ENCODE measurements at places on chromosomes 3 and 15. TPM values are rescaled to one million over a fixed set of nuclear protein-coding genes. Genes with fewer than 3 reads are reported as not detected.

DNA sequence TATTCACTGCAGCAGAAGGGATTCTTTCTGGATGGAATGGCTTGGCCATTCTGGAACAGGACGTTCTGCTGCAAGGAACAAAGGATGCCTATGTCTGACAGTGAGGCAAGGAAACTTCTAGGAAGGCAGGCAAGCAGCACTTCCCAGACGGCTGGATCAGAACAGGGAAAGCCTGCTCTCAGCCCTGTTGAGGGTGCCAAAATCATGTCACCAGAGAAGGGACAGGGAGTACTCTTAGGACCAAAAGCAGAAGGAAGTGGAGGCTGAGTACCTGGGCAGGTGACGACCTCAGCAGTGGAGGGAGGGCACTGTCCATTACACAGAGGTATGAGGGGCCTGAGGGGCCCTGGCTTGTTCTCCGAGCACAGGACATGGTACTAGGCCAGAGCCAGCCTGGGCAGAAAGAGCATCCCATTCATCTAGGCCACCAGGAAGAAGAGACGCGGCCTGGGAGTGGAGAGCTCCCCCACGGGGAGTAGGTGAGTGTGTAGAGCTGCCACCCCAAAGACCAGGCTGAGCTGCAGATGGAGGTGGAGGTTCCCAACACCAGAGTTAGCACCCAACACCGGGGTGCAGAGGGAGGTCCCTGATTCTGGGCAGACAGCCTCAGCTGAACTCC lies 9.6 kb downstream of the KLF15 start:
- no peak overlapping the region for H3K4me3 ChIP-seq
- H3K27me3 ChIP-seq = no peaks in the 10 kb centered on the region
- no peaks in the 10 kb centered on the region for H3K4me1 ChIP-seq
- no peak for DNase-seq

- H3K27ac ChIP-seq = no peak overlapping the region
- H3K27me3 ChIP-seq = no peaks in the 10 kb centered on the region
- no peak overlapping the region for H3K4me3 ChIP-seq
These were observed 5.2 kb upstream of the SIN3A start for GRCh38 chr15:75456710-75457109.

DNA sequence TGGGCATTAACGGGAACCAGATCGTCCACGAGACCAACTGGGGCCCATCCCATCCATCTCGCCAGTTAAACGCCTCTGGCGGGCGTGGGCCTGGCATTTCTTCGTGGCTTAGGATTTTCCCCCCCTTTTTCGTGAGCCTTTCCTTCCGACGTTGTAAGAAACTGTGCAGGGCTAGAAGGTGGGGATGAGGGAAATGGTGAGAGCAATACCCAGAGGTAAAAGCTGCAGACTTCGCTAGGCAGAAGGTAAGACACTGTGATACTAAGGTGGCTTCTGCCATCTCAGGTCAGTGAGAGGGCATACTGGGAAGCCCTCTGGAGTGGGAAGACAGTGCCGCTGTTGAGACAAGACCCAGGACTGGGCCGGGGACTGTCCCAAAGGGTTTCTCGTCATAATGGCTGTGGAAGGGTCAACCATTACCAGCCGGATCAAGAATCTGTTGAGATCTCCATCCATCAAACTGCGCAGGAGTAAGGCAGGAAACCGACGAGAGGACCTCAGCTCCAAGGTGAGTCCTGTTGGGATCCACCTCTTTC lies 666 bp downstream of the MAPKBP1 start:
- no peak for DNase-seq
- H3K27me3 ChIP-seq = no peaks in the 10 kb centered on the region

APBA2 gene
- polyA plus RNA-seq = 5.7 TPM

- no peak overlapping the region for H3K4me3 ChIP-seq
- H3K27ac ChIP-seq = no peak overlapping the region
- DNase-seq = no peak
- H3K27me3 ChIP-seq = no peaks in the 10 kb centered on the region
- H3K36me3 ChIP-seq = peaks cover 6% of the 10 kb centered on the region
- peaks cover 42% of the 10 kb centered on the region for H3K4me1 ChIP-seq
These were observed 115.7 kb downstream of the MBNL1 start for GRCh38 chr3:152384412-152384811.

- no peaks in the 10 kb centered on the region for H3K27me3 ChIP-seq
- no peak overlapping the region for H3K27ac ChIP-seq
- no peaks in the 10 kb centered on the region for H3K36me3 ChIP-seq
- no peak for DNase-seq
- no peaks in the 10 kb centered on the region for H3K4me1 ChIP-seq
These were observed 11.4 kb downstream of the RSRC1 start for GRCh38 chr3:158121295-158121694.

DNA sequence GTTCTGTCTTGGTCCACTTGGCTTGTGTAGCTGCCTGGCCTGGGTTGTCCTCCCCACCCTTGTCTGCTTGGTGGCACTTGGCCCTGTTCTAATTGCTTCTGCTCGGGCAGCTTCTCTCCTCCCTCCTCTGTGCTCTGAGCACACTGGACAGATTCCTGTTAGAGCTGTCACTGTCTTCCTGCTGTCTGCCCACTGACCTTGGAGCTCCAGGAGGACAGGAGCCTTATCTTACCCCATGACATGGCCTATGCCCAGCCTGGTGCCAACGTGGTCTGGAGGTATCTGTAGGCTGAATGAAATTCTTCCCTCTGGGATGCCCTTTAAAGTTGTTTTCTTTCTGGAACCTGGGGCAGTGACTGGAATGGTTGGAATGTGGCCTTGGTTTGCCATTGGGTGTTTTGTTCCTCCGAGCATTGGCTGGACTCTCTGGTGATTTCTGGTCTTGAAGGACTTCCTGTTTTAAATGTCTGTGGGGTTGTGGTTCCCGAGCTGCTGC lies 94.1 kb downstream of the FAM43A start:
- H3K27ac ChIP-seq = no peak overlapping the region
- no peaks in the 10 kb centered on the region for H3K27me3 ChIP-seq
- H3K4me3 ChIP-seq = no peak overlapping the region
- H3K4me1 ChIP-seq = peaks cover 10% of the 10 kb centered on the region

DNA sequence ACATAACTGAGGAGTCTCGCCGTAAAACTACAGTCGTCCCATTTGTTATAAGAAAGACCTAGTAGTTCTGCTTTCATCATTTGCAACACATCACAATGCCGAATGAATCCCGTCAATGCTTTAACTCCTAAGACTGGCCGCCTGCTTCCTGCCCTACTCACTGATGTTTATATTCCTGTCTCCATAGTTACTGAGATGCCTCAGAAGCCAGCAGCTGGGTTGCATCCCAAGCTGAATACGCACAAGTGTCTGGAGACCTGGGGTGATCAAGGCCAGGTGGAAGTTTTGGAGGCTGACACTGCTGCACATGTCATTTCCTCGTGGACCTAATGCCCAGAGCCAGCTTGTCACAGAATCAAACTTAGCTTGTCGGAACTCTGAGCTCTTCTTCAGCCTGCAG lies 95.2 kb upstream of the UBE2E1 start:
- H3K4me3 ChIP-seq = no peak overlapping the region
- peak; percentile 12 for DNase-seq
- H3K27ac ChIP-seq = no peak overlapping the region
- no peaks in the 10 kb centered on the region for H3K27me3 ChIP-seq
- H3K36me3 ChIP-seq = no peaks in the 10 kb centered on the region

LMCD1 gene
- polyA plus RNA-seq = 7.6 TPM

- no peaks in the 10 kb centered on the region for H3K27me3 ChIP-seq
- DNase-seq = no peak
- H3K27ac ChIP-seq = no peak overlapping the region
- no peaks in the 10 kb centered on the region for H3K36me3 ChIP-seq
These were observed 2.4 kb upstream of the RASSF1 start for GRCh38 chr3:50342813-50343633.

RTP3 gene
- polyA plus RNA-seq = not detected

DNA sequence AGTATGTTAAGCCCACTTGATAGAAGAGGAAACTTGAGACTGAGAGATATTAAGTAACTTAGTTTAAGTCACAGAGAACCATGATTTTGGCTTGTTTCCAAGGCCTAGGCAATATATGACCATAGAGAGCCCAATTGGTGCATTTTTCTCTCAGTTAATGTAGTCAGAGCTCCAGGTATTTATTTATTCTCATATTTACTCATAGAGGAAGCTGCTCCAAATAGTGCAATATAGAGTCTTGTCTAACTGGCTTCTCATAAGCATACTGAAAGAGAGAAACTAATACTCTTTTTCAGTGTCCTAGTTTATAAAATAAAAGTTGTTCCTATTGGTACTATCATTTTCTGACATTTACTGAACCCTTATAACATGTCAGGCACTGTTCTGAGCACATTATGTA lies 15.2 kb downstream of the TRNT1 start:
- peaks cover 12% of the 10 kb centered on the region for H3K36me3 ChIP-seq
- H3K4me3 ChIP-seq = no peak overlapping the region
- no peaks in the 10 kb centered on the region for H3K27me3 ChIP-seq
- no peak overlapping the region for H3K27ac ChIP-seq
- no peaks in the 10 kb centered on the region for H3K4me1 ChIP-seq

Data from endothelial cell of umbilical vein (primary cell).